Placental epithelial cell (primary cell): ENCODE measurements at places on chromosomes 6 and 20. TPM values are rescaled to one million over a fixed set of nuclear protein-coding genes. Genes with fewer than 3 reads are reported as not detected.

ELOVL2 gene
- not detected in 2 replicates for total RNA-seq

ZBTB22 gene
- total RNA-seq = 26.8 and 29.8 TPM in 2 replicates

ULBP1 gene
- total RNA-seq = under 0.01 and 0.65 TPM in 2 replicates

OPRL1 gene
- total RNA-seq = 1.3 and 2.0 TPM in 2 replicates

DDX27 gene
- total RNA-seq = 36.5 and 44.0 TPM in 2 replicates

PREX1 gene
- under 0.01 TPM in 2 replicates for total RNA-seq

SEMG1 gene
- not detected in 2 replicates for total RNA-seq

PRND gene
- not detected in 2 replicates for total RNA-seq

RBPJL gene
- total RNA-seq = not detected in 2 replicates

CTAGE9 gene
- total RNA-seq = 0.11 TPM in 1 of 2 replicates, not detected in the other
